ENCODE measurements at places on chromosomes 2 and 18.

DNA sequence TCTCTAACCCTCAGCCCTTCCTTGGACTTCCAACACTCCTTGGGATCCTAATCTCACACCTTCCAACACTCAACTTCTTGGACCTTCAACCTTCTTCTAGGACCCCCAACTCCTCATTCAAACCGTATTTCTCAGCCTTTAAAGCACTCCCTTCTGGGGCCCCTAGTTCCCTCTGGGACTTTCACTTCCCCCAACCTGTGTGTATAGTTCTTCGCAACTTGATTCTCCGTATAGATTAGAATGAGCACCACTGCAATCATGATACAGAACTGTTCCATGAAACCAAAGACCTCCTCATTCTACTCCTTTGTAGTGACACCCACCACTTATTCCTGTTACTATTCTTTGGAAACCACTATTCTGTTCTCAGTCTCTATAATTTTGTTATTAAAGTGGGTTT, 62.0 kb upstream of the NFU1 start:
- DNase-seq: no peak

DNA sequence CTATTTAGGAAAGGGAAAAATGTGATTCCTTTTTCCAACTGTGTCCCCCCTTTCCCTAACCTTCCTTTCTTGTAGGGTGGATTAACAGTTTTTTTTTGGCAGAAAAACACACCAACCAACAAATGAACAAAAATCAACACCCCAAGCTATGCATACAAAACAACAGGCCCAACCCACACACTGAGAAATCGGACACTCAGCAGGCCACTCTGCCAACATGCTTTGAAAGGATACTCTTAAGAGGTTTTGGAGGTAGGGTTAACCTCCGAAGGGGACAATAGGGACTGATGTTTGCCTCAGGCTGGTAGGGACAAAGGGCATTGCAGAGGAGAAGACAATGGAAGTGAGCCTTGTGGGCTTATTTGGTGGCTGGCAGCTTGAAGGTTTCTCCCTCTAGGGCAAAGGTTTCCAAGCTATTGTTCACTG, 33.1 kb upstream of the POLE4 start:
- no peak for DNase-seq

GRCh38 chr18:78994977-78995582, 15.5 kb downstream of the SALL3 start:
- no peak for DNase-seq

GRCh38 chr2:232974396-232974795, 38.7 kb downstream of the NGEF start:
- DNase-seq: no peak

GRCh38 chr2:42959234-42960001, 167.0 kb upstream of the HAAO start:
- no peak for DNase-seq

DNA sequence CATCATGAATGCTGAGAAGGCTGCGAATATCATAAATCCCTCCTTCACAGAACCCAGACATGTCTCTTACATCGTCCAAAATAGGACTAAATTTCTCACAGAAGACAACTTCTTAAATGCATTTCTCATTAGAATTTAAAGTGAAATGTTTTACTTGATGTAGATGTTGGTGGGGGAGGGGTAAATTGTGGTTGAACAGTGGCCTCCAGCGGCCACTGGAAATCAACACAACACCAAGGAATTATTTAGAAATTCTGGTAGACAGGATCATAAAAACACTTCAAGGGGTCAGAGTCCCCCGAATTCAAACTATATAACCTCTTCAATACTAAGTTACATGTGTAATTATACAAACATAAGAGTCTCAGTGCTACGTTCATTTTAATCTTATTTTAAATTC, 135.9 kb downstream of the ABCA12 start:
- peak; percentile 33 for DNase-seq

GRCh38 chr18:50776383-50776782, 43.4 kb downstream of the MRO start:
- DNase-seq: no peak

DNA sequence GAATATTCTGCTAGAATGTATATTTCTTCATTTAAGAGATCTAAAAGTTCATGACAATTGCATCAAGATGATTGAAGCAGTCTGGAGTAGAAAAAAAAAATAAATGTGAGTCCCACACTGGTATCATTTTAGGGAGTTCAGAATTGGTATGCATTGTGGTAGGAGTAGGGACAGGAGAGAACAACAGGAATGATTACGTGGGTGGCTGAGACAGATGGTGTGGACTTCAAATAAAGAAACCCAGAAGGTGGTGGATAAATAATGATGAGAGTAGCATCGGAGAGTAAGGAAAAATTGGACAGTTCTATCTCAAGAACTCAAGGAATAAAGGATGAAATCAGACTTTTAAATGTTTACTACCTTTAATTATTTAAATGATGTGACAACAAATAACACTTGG, 289.6 kb downstream of the GALNT13 start:
- no peak for DNase-seq

- no peak for DNase-seq
Observed at GRCh38 chr2:61090386-61090921, 24.8 kb downstream of the SANBR start.

DNA sequence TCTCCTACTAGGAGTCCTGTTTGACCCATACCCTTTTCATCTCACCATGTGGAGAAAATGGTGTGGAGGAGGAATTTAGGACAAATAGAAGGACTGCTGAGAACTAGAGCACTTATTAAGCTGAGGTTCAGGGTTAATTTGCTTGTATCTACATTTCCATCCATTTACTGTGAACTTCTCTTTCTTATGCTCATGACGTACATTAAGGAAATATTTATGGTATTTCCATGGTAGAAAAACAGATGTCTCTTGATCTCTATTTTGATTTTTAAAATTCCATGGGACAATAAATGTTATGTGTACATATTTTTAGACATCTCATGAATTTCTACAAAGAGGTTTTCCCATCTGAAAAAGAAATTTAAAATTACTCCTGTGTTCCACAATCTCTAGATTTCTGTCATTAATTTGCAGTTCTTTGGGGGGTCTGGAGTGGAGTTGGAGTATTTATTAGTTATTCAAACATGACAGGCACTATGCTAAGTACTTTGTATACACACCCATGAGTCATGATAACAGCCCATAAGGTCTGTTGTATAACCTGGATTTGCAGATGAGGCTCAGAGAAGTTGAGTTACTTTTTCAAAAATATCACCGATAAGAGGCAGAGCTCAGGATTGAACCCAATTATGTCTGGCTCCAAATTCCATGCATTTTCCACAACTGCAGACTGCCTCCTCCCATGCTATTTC, 112.6 kb downstream of the COPS8 start:
- DNase-seq: no peak

- DNase-seq: no peak
Observed at GRCh38 chr18:5444269-5444668, 99.5 kb downstream of the EPB41L3 start.

DNA sequence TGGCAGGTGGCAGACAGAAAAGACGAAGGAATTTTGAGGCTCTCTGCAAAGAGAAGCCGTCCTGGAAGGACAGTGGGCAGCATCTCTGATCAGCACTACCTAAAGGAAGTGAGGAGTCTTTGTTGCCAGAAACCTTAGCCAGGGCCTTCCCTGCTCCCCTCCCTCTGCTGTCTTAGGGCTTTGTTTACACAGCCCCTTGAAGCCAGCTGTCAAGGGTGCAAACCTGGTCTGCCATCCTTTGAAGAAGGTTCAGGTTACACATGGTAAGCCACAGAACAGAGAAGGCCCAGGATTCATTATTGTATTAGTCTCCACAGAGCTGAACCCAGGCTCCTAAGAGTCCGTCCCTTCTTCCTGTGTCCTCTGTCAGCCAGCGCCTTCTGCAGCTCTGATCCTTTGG, 356.7 kb downstream of the TGIF1 start:
- DNase-seq: no peak

DNA sequence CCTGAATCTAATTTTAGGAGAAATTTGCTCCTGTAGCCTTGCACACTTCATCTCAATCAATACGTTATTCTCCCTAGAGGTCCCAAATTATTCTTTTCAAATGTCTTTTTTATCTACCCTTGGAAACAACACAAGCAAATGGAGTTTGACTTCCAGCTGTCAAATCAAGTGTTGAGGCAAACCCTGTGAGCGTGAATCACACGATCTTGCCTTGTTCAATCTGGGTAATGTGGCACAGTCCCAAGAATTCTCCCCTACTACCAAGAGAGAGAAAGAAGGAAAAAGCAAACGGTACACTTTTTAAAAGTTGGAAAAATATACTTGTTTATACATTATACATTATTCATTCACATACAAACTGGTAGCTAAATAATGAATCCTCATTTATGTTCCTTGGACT, 2035.3 kb upstream of the CELF4 start:
- DNase-seq: no peak

DNA sequence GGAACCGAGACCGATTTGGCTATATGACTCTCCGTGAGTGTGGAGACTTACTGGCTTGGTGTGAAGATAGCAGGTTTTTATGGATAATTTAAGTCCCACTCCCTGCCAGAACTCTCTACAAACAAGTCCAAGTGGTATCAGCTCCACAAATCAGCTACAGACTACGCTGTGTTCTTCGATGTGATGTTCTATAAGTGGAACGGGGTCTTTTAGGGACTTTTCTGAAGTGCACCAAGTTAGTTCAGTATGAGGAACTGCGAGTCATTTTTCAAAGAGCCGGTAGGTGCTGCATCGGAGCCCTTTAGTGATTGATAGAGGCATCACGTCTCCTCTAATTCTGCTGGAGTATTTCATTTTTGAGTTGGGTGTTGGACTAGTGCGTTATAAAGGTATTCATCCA, 107.1 kb downstream of the TSHZ1 start:
- no peak for DNase-seq

DNA sequence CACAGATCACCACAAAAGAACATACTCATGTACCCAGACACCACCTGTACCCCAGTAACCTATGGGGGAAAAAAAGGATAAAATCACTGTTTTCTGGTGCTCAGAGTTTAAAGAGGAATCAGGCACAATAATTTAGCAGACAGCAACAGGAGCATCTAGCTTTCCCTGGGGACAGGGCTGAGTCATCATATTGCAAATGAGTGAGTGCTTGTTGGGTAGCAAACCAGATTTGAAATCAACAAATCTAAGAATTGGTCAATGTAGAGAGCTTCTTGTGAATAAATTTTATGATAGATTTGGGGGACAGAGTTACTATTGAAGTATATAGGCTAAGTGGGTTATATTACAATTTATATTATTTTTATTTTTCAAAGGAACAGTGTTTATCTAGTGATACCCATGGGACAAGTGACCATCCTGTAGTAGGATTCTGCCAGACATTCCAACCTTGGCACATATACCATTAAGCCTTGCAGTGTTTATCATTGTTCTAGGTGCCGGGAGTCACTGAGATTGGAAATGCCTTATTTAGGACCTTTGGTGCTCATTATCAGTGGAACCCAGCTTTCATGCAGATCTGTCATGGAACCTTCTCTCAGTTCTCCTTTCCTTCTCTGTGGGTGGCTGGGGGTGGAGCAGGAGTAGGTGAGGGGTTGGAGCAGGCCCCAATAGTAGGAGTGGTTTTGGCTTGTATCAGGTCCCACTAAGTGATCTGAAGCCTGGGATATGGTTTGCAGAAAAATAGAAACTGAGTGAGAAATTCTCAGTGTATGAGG, 117.2 kb downstream of the CERS6 start:
- no peak for DNase-seq

DNA sequence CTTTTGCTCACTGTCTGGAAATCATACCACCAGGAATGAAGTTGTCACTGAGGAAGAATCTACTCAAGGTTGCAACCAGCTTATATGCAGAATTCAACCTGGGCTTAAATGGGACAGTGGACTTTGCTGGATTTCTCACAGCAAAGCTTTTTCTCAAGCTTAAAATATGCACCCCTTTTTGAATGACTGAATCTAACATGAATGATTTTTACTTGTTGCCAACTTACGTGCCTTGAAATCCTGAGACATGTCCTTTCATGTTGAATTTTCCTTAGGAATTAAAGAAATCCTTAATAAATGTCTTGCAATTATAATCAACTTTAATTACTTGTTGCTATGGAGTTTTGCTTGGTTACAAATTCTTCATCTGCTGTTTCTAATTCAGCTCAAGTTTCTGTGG, 57.4 kb downstream of the SPP2 start:
- no peak for DNase-seq

DNA sequence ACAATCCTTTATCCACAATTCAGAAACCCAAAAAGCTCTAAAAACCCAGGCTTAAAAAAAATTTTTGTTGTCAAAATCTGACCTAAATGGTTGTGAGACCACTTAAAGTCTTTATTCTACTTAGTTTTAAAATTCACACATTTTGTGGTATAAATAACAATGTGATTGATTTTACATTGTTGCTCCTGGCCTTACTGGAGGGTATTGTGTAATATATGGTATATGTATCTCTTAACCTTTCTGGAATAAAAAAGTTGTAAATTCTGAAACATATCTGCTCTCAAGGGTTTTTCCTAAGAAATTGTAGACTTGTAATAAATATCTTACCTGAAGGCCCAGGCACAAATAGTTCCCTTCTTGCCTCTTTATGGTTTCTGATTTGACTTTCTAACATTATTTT, 73.3 kb upstream of the PNPT1 start:
- DNase-seq: no peak

GRCh38 chr2:106931717-106932335, 45.9 kb upstream of the ST6GAL2 start:
- no peak for DNase-seq

- DNase-seq: no peak
Observed at GRCh38 chr18:59957957-59958356, 58.2 kb downstream of the PMAIP1 start.

GRCh38 chr2:129768036-129768386, 211.5 kb upstream of the RAB6C start:
- DNase-seq: no peak

- no peak for DNase-seq
Observed at GRCh38 chr18:38367473-38367872, 801.9 kb upstream of the CELF4 start.

DNA sequence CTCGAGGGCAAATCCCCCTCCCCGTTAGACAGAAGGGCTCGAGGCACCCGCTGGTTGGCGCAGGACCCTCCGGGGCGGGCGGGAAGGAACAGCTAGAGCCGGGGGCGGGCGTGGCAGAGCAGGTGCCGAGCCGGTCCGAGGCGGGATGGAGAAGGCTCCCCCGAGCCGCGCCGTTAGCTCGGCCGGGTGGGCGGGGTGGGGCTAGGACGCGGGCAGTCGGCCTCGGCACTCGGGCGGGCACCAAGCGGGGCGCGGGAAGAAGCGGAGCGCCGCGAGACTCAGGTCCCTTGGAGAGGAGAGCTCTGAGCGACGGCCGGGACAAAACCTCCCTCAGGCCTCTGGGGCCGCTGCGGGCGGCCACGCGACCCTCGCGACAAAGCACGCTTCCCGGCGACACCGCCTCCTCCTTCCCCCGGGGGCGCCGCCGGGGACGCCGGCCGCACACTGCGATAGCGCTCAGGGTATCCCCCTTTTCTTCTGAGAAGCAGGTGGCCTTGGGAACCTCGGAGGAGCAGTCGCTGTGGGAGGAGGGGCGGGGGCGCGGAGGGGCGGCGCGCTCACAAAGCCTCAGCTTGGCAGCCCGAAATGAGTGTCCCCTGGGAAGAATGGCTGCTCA, 721 bp downstream of the FHOD3 start:
- no peak for DNase-seq

DNA sequence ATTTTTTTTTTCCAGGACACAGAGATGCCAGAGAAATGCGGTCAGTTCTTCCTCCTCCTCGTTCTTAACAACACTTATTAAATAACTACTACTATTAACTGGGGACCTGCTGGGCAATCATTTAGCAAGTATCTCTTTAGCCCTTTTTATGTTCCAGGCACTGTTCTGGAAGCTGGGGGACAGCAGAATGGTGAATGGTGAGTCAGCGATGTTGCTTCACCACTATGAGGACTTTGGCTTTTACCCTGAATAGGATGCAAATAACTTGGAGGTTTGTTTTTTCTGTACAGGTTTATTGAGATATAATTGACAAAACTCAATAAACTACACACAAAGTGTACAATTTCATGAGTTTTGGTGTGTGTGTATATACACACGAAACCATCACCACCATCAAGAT, 179.9 kb upstream of the MSH6 start:
- no peak for DNase-seq

Measured in foreskin melanocyte (primary cell).